ENCODE measurements at places on chromosomes 3 and 15.

DNA sequence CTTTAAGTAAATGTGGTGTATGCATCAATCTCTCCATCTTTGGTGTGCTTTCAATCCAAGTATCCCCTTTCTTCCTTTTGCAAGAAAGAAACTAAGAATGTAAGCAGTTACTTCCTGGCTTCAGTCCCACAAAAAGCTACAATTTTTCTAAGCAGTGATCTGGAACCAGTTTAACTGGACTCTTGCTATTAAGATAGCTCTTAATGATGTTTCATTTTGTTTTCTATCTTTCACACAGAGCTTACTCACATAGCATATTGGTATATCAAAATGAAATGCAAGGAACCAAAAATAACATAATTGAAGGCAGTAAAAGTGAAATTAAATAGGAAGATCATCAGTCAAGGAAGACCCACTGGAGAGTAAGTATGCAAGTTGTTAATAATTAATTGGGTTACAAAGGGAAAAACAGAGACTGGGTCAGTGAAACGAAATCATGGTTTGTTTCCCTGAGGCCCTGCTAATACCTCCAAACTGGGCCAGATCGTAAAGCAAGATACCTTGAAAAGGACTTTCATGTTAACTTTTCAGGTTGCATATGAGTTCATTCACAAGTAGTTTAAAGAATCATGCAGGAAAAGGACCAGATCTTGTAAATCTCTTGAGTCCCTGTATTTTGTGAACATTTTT is 41.9 kb downstream of the GPR160 start:
- peaks cover 7% of the 10 kb centered on the region for H3K4me1 ChIP-seq
- no peaks in the 10 kb centered on the region for H3K27me3 ChIP-seq
- H3K36me3 ChIP-seq: peaks cover 15% of the 10 kb centered on the region
- H3K4me3 ChIP-seq: no peak overlapping the region
- no peak for DNase-seq

GRCh38 chr15:62886431-62887071 is 156.0 kb upstream of the TPM1 start:
- no peak overlapping the region for H3K27ac ChIP-seq
- peaks cover 9% of the 10 kb centered on the region for H3K27me3 ChIP-seq
- H3K36me3 ChIP-seq: no peaks in the 10 kb centered on the region
- no peak overlapping the region for H3K4me3 ChIP-seq

DNA sequence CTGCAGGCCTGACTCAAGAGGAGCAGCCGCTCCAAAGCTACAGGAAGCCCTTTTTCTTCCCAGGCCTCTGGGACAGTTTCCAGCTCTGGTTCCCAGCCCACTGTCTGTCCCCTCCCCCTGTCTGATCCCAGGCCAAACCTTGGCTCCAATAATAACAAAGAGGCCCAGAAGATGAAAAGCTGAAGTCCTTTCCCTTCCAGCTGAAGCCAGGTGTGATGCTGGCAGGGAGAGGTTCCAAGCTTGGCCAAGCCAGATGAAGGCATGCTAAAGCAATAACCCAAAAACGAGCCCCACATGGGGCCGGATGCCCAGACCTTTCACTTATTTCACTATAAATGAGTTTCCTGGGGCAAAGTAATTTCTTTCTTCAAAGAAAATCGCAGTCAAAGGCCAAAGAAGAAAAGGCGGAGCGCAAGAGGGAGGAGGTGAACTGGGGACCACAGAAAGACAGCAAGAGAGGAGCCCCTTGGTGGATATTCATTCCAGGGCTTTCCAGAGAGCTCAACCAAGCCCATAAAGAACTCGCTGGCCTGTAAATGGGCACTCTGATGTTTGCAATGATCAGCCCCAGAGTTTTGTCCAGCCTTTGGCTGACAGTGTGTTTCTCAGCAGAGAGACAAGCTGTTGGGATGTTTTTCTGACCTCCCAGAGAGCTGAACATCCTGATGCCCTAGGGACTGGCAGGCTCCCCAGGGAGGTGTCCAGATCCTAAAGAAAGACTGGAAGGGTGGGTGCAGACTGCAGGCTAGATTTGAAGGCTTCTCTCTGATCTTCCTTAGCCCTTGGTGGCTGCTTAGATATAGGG is 157.6 kb downstream of the UACA start:
- no peak for DNase-seq
- H3K27ac ChIP-seq: no peak overlapping the region
- H3K27me3 ChIP-seq: peaks cover 4% of the 10 kb centered on the region
- H3K4me3 ChIP-seq: no peak overlapping the region

DNA sequence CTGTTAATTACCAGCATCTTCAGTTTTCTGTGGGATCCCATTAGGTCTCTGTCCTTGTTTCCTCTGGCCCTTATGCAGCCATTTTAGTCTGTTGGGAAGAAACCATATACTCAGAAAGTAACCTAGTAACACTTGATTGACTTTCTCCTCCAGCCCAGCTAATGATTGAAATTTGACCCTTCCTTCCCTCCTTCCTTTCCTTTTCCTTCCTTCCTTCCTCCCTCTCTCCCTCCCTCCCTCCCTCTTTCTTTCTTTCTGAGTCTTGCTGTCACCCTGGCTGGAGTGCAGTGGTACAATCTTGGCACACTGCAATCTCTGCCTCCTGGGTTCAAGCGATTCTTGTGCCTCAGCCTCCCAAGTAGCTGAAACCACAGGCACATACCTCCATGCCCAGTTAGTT is 5.9 kb upstream of the ZNF620 start:
- peaks cover 2% of the 10 kb centered on the region for H3K27me3 ChIP-seq
- H3K27ac ChIP-seq: no peak overlapping the region
- no peak overlapping the region for H3K4me3 ChIP-seq
- no peak for DNase-seq
- peaks cover 2% of the 10 kb centered on the region for H3K36me3 ChIP-seq

DNA sequence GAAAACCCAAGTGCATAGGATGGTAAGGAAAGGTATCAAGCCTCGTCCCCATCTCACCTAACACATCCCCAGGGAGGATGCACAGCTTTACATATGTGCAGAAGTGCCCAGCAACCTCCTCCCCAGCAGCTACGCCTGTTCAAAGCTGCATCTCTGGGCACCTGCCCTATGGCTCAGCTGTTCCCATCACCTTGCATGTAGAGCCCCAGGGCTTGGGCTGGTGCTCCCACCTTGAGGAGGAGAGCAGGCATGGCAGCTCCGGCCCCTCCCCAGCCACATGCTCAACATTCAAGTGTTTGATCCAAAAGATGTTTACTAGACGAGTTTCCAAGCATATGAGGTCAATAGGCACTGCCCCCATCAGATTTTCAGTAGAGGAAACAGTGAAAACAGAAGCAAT is 173.5 kb downstream of the ATP10A start:
- H3K27ac ChIP-seq: no peak overlapping the region
- peaks cover 49% of the 10 kb centered on the region for H3K36me3 ChIP-seq
- DNase-seq: no peak
- no peak overlapping the region for H3K4me3 ChIP-seq
- peaks cover 7% of the 10 kb centered on the region for H3K4me1 ChIP-seq

GRCh38 chr15:33200444-33200843 is 5.9 kb upstream of the FMN1 start:
- no peak for DNase-seq
- H3K36me3 ChIP-seq: no peaks in the 10 kb centered on the region
- peaks cover 34% of the 10 kb centered on the region for H3K4me1 ChIP-seq
- H3K27me3 ChIP-seq: peaks cover 21% of the 10 kb centered on the region
- H3K4me3 ChIP-seq: no peak overlapping the region
- H3K27ac ChIP-seq: no peak overlapping the region

DNA sequence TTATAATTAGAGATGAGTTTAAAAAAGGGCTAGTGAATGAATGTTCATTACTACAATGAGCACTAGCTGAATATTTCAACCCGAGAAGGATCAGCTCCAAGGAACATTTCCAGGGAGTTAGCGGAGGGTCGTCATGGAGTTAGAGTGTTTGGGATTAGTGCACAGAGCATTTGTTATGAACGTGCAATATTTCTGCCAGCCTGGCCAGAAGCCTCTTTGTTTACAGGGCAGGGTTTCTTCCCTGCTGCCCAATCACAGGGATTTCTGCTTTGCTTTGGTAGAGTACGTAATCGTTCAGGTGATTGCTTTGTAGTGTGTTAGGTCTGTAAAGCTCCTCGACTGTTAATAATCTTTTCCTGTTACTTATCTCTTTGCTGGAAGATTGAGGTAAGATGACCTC is 5.9 kb downstream of the CGNL1 start:
- peaks cover 21% of the 10 kb centered on the region for H3K27me3 ChIP-seq
- DNase-seq: no peak
- no peaks in the 10 kb centered on the region for H3K4me1 ChIP-seq
- H3K27ac ChIP-seq: no peak overlapping the region

DNA sequence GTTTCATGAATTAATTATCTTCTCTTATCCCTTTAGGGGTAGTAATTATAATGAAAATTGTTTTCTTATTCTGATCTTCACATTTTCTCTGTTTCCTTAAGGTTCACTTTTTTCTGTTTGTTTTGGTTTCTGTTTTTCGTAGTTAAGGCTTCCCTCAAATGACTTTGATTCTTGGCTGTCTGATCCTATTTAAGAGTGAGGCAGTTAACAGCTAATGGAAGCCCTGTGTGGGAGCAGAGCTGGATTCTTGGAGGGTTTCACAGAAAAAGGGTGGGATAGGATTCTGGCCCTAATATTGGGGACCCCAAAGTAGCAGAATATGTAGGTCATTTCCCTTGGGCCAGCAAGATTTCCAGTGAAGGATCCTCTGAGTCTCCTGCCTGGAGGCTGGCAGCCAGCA is 6.8 kb upstream of the AMOTL2 start:
- DNase-seq: no peak
- H3K4me1 ChIP-seq: no peaks in the 10 kb centered on the region
- H3K27ac ChIP-seq: no peak overlapping the region
- H3K4me3 ChIP-seq: no peak overlapping the region

GRCh38 chr15:30038667-30039523 is 43.9 kb upstream of the GOLGA8J start:
- no peak overlapping the region for H3K27ac ChIP-seq
- no peak overlapping the region for H3K4me3 ChIP-seq
- H3K27me3 ChIP-seq: no peaks in the 10 kb centered on the region
- no peaks in the 10 kb centered on the region for H3K4me1 ChIP-seq
- H3K36me3 ChIP-seq: no peaks in the 10 kb centered on the region
- DNase-seq: no peak

GRCh38 chr15:73781038-73781925 is 28.1 kb upstream of the INSYN1 start:
- no peaks in the 10 kb centered on the region for H3K36me3 ChIP-seq
- no peak overlapping the region for H3K4me3 ChIP-seq
- no peak for DNase-seq
- H3K27ac ChIP-seq: no peak overlapping the region

GRCh38 chr3:104176706-104177105 is 1190.0 kb upstream of the ALCAM start:
- H3K4me1 ChIP-seq: no peaks in the 10 kb centered on the region
- no peak overlapping the region for H3K4me3 ChIP-seq
- no peaks in the 10 kb centered on the region for H3K36me3 ChIP-seq

DNA sequence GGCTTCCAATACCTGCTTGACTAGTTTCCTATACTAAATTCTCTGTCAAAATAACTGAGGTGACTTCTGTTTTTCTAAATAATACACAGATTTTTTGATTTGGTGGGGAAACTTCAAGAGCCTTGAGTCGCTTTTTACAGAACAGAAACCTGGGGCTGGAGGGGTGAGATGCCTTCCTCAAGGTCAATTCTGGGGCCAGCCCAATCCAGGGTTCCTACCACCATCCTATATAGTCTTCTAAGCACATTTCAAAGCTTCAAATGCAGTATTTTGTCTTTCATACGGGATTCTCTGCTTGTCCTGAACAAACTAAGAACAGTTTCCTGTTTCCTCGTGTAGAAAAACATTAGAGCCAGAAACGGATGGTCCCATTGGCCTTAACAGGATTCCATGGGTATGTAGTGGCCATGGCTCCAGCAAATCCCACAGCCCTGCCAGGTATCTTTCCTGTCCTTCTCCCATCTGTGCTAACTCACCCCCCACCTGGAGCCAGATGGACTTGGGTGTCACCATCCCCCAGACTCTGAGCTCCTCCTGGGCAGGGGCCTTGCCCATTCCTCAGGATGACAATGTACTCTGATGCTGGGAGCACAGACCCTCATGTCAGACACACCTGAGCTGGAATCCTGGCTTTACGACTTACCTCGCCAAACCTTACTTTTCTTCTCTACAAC is 146.9 kb downstream of the KLF13 start:
- peak overlapping the region; percentile 76 for H3K4me3 ChIP-seq
- peaks cover 60% of the 10 kb centered on the region for H3K4me1 ChIP-seq
- no peak for DNase-seq

- H3K36me3 ChIP-seq: no peaks in the 10 kb centered on the region
- H3K27me3 ChIP-seq: peaks cover 21% of the 10 kb centered on the region
- H3K4me1 ChIP-seq: no peaks in the 10 kb centered on the region
- no peak for DNase-seq
Observed at GRCh38 chr15:69958496-69959084, 139.1 kb downstream of the TLE3 start.

- H3K27ac ChIP-seq: no peak overlapping the region
- H3K4me1 ChIP-seq: no peaks in the 10 kb centered on the region
- H3K36me3 ChIP-seq: peaks cover 5% of the 10 kb centered on the region
- H3K27me3 ChIP-seq: peaks cover 1% of the 10 kb centered on the region
- no peak overlapping the region for H3K4me3 ChIP-seq
Observed at GRCh38 chr3:15387735-15388134, 39.6 kb downstream of the METTL6 start.

- H3K36me3 ChIP-seq: no peaks in the 10 kb centered on the region
- no peak overlapping the region for H3K27ac ChIP-seq
- H3K27me3 ChIP-seq: peaks cover 6% of the 10 kb centered on the region
- DNase-seq: no peak
- no peak overlapping the region for H3K4me3 ChIP-seq
Observed at GRCh38 chr3:39423436-39423970, 17.0 kb downstream of the RPSA start.

GRCh38 chr3:123058505-123058904 is 8.3 kb upstream of the PDIA5 start:
- no peak overlapping the region for H3K27ac ChIP-seq
- no peaks in the 10 kb centered on the region for H3K4me1 ChIP-seq
- peaks cover 13% of the 10 kb centered on the region for H3K27me3 ChIP-seq
- no peaks in the 10 kb centered on the region for H3K36me3 ChIP-seq
- H3K4me3 ChIP-seq: no peak overlapping the region

GRCh38 chr15:65993236-65993635 is 123.9 kb downstream of the RAB11A start:
- H3K27me3 ChIP-seq: peaks cover 16% of the 10 kb centered on the region
- no peaks in the 10 kb centered on the region for H3K4me1 ChIP-seq
- DNase-seq: no peak
- H3K36me3 ChIP-seq: no peaks in the 10 kb centered on the region
- no peak overlapping the region for H3K4me3 ChIP-seq

DNA sequence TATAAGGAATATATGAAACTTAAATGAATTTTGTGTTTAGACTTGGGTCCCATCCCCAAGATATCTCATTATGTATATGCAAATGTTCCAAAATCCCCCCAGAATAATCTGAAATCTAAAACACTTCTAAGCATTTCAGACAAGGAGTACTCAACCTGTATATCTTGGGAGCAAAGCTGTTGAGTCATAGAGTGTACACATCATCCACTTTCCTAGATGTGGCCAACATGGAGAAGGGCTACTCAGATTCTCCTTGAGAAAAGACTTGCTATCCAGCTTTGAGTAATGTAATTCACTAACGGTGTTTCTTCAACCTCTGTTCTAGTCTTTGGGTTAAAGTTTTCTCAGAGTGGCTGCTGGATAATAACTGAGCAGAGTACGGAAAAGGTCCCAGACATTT is 215.5 kb upstream of the POU1F1 start:
- no peaks in the 10 kb centered on the region for H3K36me3 ChIP-seq
- H3K4me1 ChIP-seq: no peaks in the 10 kb centered on the region
- no peak overlapping the region for H3K4me3 ChIP-seq
- H3K27me3 ChIP-seq: no peaks in the 10 kb centered on the region
- no peak for DNase-seq

Data from activated T-helper 1 cell treated with anti-CD3 and anti-CD28 coated beads, Interleukin-12 subunit alpha, Interleukin-12 subunit beta, Interleukin-2, Interleukin-4 antibody, amounts not matched to agents 30 ng/mL and 10 ng/mL and 1 ng/mL, durations not matched to agents 14 hours and 24 hours and 36 hours (primary cell).